ENCODE measurements at places on chromosomes 4 and X.

DNA sequence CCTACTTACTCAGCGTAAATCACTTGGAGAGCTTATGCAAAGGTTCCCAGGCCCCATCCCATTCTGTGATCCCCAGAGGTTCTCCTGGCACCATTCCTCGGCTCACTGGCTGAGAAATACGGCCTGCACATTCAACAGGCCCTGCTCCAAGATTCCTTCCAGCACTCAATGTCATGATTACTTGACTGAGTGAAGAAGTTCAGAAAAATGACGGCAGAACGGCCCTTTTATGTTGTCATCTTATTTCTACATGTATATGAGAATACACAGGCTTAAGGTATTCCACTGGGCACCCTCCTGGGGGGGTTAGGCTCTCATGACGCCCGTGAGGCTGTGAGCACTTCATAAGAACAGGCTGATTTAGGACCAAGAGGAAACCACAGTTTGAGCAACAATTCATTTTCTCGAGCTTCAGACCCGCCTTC lies 190.6 kb downstream of the NSUN7 start:
- no peak for DNase-seq

GRCh38 chr4:52659722-52660261 lies 691 bp upstream of the USP46 start:
- peak; percentile 60 for DNase-seq

- DNase-seq, result no peak
Measured at GRCh38 chrX:1606496-1606895, 8.4 kb upstream of the ASMT start.

- DNase-seq, result no peak
Measured at GRCh38 chr4:103692615-103693014, 27.2 kb downstream of the TACR3 start.

- no peak for DNase-seq
Measured at GRCh38 chr4:174681723-174682300, 147.2 kb downstream of the GLRA3 start.
